CD4-positive, alpha-beta T cell treated with Interleukin-10 for 1 hour (primary cell): ENCODE measurements at places on chromosomes 5 and 9.

GRCh38 chr5:126846744-126847455 lies 70.0 kb downstream of the LMNB1 start:
- no peak for DNase-seq

DNA sequence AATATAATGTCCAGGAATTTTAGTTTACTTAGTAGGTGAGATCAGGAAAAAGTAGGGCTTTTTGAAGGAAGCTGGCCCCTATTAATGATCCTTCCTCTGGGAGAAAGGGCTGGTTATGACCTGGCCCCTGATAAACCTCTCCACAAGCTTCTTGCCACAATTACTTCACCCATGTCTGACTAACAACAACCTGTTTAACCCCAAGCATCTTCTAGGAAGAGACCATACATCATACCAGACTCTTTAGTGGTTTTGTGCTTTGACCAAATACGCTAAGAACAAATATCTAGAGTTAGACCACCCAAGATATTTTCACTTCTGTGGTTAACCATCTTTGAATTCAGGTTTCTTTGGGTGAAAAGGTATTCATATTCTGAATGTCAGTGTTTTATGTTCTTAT lies 174.0 kb upstream of the SLC27A6 start:
- DNase-seq, result no peak

DNA sequence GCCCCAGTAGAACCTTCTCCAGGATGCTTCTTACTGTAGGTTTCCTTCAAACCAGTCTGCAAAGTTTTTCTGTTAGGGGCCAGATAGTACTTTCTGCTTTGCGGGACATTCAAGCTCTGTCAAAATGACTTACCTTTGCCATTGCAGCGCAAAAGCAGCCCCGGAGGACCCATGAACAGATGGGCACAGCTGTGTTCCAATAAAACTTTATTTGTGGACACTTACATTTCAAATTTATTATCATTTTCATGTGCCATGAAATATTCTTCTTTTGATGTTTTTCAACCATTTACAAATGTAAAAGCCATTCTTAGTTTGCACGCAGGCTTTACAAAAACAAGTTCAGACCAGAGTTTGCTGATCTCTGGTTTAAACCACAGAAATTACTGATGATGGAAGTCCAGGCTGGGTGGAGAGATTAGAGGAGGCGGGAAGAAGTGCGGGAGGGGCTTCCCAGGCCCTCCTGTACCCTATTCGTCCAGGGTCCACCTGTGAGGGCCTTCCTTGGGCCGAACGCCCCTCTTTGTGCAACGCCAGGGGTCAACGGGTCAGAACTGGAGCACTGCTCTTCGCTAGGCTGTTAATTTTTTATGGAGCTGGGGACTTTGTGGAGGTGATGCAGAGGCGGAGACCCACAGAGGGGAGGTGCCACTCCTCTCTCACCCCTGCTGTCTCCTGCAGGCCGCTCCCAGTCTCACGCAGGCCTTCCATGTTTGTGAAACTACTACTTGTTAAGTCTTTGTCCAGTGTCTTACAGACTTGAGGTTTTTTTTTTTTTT lies 7.6 kb upstream of the ASS1 start:
- DNase-seq, result no peak

DNA sequence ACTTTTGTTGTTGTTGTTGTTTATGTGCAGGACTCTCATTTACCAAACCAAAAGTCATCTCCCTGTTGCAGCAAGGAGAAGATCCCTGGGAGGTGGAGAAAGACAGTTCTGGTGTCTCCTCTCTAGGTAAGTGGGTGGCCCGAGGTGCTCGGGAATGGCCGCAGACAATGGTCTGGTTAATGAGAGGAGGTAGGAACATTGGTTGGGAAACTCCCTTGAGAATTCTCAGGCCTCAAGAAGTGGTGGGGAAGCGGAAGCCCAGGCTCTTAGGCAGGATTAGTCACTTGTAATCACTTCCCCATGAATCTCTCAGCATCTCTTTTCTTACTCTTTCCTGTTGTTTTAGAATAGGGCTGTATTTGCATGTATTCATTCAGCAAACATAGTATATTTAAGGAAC lies 7.2 kb downstream of the ZNF354B start:
- DNase-seq, result no peak

GRCh38 chr5:73513996-73514395 lies 15.8 kb downstream of the BTF3 start:
- DNase-seq, result no peak

DNA sequence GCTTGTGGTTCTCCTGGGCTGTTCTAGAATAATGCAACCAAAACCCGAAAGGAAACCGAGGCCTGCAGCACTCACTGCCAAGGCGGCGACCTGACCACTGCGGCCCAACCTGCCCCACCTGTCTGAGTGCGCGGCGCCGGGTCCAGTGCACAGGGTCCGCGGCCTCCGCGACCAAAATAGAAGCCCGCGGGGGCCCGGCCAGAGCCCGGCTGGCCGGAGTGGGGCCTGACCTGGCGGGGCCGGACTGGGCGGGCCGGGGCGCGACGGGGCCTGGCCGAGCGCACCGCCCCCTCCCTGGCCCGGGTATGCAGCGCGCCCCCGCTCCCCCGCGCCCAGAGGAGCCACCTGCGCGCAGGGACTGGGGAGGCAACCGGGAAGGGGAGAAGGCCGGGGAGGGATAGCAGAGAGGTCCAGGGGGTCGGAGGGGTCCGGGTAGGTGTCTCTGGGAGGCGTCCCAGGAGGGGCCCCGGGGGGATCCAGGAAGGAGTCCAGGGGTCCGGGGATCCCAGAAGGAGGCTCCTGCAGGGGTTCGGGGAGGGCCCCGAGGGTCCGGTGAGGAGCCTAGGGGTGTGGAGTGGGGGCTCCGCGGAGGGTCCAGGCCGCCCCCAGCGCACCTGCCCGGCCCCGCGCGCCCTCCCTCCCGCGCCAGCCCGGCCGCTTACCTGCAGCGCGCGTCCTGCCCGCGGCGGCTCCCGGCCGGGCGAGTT lies 503 bp downstream of the SEMA4D start:
- peak; percentile 53 for DNase-seq

DNA sequence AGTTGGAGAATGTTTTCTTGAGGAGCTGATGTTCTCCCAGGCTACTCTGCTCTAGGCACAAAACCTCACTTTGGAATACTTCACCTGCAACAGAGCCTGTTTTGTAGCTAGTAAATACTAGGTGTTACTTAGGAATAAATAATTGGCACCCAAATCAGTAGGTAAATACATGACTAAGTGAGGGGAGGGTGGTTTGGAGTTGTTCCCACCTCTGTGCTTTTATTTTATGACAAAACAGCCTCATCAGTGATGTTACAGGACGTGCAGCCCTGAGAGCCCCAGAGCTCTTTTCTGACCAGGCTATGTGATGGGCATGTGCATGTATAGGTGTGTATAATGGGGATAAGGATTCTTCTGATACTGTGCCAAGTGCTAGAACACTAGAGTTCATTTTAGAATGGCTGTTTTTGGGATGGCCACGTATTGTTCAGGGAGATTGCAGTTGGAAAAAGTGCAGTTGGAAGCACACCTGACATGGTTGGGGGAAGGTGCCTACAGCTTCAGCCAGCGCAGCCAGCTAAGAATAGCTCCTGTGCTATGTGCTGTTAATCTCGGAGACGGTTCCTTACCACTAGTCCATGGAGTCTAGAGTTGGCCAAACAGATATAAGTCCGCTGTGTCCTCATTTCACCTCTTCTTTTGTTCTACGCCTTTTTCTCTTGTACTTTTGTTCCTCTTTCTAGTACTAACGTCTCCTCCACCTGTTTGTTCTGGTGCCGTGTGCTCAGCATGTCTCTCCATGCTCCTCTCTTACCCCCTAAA lies 284.7 kb downstream of the FANCC start:
- DNase-seq, result no peak

DNA sequence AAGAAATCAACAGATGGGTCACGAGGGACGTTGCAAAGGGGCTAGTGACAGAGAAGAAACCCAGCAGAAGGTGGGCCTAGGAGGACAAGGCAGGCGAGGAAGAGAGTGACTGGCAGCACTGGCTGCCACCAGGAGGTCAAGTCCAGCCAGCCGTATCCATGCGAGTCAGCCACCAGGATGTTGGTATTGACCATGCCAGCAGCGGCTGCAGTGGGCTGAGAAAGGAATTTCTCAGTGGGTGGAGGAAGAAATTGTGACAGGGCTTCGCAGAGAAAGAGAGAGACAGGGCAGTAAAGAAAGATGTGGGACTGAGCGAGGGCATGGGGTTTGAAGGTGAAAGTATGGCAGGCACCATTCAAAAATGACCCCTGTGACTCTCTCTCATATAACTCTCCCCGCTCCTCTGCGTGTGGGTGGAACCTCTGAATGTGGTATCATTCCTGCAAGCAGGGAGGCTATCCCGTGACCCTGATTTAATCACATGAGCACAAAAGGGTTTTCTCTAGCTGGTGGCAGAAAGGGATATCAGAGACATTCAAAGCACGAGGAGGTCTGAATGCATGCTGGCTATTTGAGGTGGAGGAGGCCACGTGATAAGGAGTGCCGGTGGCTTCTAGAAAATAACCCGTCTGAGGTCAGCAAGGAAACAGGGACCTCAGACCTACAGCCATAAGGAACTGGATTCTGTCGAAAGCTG lies 45.4 kb upstream of the FBXW11 start:
- DNase-seq, result no peak

- DNase-seq, result no peak
Observed at GRCh38 chr5:81842795-81843398, 92.0 kb upstream of the SSBP2 start.

DNA sequence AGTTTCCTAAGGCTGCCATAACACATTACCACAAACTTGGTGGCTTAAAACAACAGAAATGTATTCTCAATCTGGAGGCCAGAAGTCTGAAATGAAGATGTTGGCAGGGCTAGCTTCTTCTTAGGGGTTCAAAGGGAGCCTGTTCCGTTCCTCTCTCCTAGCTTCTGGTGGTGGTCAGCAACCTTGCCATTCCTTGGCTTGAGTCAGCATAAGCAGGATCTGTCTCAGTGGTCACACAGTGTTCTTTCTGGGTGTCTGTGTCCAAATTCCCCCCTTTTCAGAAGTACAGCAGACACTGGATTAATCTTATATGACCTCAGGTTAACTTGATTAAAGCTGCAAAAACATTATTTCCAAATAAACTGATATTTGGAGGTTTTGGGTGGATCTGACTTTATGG lies 2.1 kb upstream of the OSMR start:
- DNase-seq, result no peak
